ENCODE measurements at places on chromosomes 1 and 21.

DNA sequence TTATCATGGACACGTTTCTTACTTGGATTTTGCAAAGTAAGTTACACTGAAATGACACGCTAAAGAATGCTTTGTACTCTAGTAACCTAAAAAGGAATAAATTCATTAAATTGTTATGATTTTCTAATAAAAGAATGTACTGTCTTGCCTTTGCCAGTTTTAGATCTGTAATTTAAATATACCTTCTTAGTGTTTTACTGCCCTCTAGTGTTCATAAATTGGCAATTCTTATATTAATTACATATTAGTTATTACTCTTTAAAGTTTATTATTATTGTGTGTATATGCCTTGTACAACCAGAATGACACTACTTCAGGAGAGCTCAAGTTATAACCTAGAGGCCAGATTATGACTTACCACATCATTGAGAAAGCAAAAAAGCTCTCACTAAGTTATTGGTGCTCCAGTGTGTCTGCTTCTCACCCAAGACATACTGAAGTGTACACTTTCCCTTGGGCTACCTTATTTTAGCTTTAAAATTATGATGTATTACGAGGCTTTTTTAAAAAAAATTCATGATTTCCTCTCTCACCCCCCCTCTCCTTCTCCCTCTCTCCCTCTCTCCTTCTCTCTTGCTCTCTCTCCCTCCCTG, 169.9 kb downstream of the HS2ST1 start:
- no peak for DNase-seq

GRCh38 chr1:56495538-56495937, 83.8 kb downstream of the PLPP3 start:
- no peak for DNase-seq

- no peak for DNase-seq
These were observed 48.8 kb downstream of the SLC9C2 start for GRCh38 chr1:173554089-173554488.

DNA sequence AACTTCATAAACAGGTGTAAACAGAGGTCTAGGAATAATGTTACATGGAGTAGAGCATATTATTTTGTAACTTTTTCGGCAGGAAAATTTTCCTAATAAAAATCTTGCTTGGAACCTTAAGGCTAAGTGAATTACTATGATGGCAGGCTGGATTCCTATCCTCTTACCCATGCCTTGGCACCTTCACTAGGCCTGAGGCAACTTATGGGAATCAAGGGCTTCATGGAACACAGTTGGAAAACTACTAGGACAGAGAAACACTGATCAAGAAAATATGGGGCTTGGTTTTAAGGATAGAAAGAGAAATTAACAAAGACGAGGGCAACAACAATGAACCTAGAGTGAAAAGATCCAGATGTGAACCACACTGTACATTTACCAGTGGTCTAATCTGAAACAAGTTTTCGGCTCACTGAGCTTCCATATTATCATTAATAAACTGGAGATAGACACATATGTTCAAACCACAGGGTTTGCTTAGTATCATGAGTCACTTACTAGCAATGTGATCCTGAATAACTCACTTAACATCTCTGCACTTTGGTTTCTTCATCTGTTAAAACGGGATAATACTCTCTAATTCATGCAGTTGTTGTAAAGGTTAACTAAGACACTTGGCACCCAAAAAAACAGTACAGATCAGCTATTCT, 68.5 kb downstream of the GPATCH2 start:
- peak; percentile 46 for DNase-seq

- no peak for DNase-seq
These were observed 25.7 kb downstream of the OR10J1 start for GRCh38 chr1:159465191-159465603.

GRCh38 chr1:182610606-182611194, 6.5 kb upstream of the RGS16 start:
- no peak for DNase-seq

DNA sequence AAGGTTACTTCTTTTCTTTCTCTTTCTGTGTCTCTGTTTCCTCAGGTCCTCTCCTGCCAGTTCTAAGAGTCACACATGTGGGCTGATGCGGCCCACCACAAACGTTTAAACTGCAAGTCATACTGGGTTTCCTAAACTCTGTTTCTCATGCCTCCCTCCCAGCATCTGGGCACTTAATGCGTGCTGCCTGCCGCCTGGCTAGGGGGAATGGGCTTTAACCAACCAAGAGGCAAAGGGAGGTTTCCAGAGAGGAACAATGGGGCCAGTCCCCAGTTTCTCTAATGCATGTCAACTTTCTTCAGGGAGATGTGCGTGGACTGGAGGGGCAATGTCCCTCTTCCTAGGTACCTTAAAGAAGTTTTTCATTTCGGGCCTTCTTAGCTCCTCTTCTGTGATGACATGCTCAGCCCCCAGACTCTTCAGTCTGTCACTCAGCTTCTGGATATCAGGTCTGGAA, 19.9 kb upstream of the SRSF4 start:
- DNase-seq: no peak

DNA sequence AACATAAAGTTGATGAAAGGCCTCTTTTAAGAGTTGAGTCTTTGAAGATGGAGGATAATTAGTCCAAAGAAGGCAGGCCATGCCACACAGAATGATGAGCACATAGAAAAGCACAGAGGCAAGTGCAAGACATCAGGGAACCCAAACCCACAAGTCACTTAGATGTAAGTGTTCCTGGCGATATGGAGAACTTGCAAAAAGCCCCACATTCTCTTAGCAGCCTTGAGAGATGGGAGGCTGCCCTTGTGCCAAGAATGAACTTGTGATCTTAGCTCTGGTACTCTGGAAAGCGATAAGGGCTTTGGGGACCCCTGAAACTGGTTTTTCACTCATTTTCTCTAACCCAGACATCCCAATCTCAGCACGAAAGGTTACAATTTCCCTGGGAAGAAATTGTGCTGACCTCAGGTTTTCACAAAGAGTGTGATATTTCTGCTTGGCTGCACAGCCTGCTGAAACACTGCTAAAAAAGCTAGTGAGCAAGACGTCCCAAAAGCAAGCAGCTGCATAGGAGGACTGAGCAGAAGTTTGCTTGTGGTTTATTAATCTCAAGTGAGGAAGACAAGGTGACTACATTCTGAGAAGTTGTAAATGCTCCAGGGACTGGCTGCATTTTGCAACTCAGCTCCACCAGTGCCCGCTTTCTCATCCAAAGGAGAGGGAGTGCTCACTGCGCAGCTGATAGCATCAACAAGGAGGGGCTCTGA, 496.9 kb upstream of the CAMK1G start:
- DNase-seq: no peak

- no peak for DNase-seq
These were observed 119.3 kb upstream of the CDC42BPA start for GRCh38 chr1:227437495-227438008.

DNA sequence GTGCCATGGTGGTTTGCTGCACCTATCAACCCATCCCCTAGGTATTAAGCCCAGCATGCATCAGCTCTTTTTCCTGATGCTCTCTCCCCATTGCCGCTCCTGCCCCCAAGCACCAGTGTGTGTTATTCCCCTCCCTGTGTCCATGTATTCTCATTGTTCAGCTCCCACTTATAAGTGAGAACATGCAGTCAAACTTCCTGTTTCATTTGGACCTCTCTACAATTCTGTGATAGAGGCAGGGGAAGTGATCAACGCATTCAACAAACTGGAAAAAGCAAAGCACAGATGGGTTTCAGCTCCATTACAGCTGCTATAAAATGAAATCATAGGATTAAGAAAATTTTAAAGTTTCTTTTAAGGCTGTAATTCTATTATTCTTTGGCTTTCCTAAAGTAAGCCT, 23.3 kb upstream of the CD55 start:
- DNase-seq: no peak

GRCh38 chr1:16967095-16967575, 13.3 kb downstream of the MFAP2 start:
- DNase-seq: no peak
